Central memory CD8-positive, alpha-beta T cell (primary cell): ENCODE measurements at places on chromosomes 5 and 9.
A peak's percentile ranks its signal among the peaks of the same experiment; 100 is the strongest.

DNA sequence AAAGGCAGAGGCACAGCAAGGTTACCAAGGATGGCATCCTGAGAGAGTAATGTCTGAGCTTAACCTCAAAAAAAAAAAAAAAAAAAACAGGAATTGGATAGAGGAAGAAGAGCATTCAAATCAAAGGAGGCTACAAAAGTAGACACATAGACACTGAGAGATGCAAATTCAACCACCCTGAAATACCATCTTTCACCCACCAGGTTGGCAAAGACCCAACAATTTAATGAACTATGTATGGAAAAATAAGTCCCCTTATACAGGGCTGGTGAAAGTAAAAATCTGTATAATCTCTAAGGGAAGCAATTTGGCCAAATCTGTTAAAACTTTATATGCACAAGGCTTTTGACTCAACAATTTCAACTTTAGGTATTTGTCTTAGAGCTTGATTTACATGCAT is 4.9 kb downstream of the NADK2 start:
- H3K4me3 ChIP-seq, result no peak overlapping the region
- DNase-seq, result no peak
- H3K27ac ChIP-seq, result no peak overlapping the region

GRCh38 chr5:14109041-14109747 is 33.9 kb upstream of the TRIO start:
- H3K36me3 ChIP-seq, result peaks cover 5% of the 10 kb centered on the region
- H3K27ac ChIP-seq, result peak overlapping the region; percentile 9
- DNase-seq, result peak; percentile 15
- H3K27me3 ChIP-seq, result peaks cover 31% of the 10 kb centered on the region
- H3K4me3 ChIP-seq, result peak overlapping the region; percentile 15

DNA sequence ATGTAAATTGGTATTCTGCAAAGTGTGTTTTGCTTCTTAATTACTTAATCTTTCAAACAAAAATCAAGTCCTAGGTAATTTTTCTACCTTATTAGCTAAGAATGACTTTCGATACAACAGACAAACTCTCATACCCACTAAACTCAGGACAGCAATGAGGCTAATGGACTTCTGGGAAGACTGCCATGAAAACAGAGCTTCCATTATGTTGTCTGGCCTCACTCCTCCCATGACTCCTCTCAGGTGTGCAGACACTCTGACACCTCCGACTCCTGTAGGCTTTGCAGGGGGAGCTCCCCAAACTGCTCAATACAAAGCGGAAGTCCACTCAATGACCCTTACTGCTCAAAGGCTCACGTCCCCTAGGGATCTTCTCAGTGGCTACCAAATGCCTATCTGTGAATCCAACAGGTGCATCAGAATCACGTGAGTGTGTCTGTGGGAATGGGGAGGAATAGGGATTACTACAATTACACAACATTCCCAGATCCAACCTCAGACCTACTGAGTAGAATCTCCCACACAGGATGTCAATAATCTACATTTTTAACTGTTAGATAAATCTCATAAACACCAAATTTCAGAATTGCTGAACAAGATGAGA is 289.9 kb downstream of the RAB3C start:
- no peaks in the 10 kb centered on the region for H3K4me1 ChIP-seq
- no peak overlapping the region for H3K27ac ChIP-seq
- H3K27me3 ChIP-seq, result peaks cover 44% of the 10 kb centered on the region

DNA sequence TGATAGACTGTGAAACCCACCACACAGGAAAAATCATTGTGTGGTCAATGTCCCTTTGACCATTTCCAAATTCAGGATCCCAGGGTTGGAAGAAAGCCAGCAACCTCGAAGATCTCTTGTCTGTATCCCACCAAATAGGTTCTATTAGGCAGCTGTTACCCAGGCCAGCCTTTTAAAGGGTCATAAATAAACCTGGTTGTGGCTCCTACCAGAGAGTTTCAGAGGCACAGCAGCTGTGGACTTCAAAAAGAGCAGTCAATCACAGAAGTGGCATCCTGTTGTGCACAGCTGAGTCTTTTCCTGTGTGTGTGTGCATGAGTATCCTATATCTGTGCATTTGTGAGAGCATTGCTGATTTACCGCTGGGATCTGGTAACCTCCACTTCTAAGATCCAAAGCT is 23.7 kb upstream of the OR2S2 start:
- H3K27me3 ChIP-seq, result peaks cover 99% of the 10 kb centered on the region
- no peak for DNase-seq

DNA sequence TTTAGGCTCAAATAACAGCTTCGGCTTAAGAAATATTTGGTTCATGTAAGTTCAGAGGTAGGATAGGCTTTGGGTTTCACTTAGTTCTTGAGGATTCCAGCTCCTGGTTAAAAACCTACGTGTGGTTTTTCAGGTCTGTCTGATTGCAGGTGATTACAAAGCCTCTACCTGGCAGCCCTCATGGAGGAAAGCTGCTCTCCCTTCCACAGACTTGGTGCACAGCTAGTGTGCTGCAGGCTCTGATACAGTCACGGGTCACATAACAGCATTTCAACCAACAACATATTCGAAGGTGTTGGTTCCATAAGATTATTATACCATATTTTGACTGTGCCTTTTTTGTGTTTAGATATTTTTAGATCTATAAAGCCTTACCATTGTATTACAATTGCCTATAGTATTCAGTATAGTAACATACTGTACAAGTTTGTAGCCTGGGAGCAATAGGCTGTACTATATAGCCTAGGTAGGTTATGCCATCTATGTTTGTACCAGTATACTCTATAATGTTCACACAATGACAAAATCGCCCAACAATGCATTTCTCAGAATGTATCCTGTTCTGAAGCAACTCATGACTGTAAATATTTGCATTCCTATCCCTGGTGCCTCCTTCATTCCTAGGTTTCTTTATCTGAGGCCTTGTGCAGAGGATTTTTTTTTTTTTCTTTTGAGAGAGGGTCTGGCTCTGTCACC is 8.0 kb upstream of the DCP2 start:
- peaks cover 12% of the 10 kb centered on the region for H3K4me1 ChIP-seq
- no peak overlapping the region for H3K4me3 ChIP-seq
- H3K27me3 ChIP-seq, result no peaks in the 10 kb centered on the region
- peaks cover 2% of the 10 kb centered on the region for H3K36me3 ChIP-seq
- H3K27ac ChIP-seq, result no peak overlapping the region

GRCh38 chr5:176888865-176889165 is 10.3 kb downstream of the HK3 start:
- H3K36me3 ChIP-seq, result peaks cover under 1% of the 10 kb centered on the region
- H3K4me1 ChIP-seq, result peaks cover 8% of the 10 kb centered on the region
- no peak for DNase-seq
- peaks cover 32% of the 10 kb centered on the region for H3K27me3 ChIP-seq
- H3K4me3 ChIP-seq, result no peak overlapping the region

DNA sequence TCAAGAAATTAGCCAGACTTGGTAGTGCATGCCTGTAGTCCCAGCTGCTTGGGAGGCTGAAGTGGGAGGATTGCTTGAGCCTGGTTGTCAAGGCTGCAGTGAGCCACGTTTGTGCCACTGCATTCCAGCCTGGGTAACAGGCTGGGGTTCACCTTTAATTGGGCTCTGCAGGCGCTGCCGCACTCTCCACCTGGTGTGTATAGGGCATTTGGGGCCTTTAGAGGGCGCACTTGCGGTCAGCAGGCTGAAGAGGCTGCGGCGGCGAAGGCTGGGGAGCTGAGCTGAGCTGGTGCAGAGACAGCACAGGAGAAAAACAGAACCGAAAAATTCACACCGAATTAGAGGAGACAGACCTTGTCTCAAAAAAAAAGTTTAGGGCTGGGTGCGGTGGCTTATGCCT is 31.2 kb downstream of the CDK7 start:
- H3K4me1 ChIP-seq, result peaks cover 1% of the 10 kb centered on the region
- H3K27ac ChIP-seq, result no peak overlapping the region
- H3K4me3 ChIP-seq, result no peak overlapping the region
- DNase-seq, result no peak
- H3K36me3 ChIP-seq, result peaks cover 49% of the 10 kb centered on the region

DNA sequence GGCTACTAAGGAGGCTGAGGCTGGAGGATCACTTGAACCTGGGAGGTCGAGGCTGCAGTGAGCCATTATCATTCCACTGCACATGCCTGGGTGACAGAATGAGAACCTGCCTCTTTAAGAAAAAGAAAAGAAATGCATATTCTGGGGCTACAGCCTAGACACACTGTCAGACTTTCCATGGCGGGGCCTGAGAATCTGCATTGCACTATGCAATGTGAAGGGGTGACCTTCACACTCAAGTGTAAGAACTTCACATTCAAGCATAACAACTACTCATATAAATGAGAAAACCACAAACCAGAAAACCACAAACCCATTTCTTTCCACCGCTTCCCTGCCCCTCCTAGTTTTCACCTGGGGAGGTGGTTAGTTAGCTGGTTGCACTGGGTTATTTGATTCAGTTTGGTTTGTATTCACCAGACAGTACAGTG is 18.0 kb upstream of the FBP2 start:
- no peak for DNase-seq
- no peak overlapping the region for H3K4me3 ChIP-seq
- no peak overlapping the region for H3K27ac ChIP-seq
- peaks cover 60% of the 10 kb centered on the region for H3K27me3 ChIP-seq
- peaks cover 2% of the 10 kb centered on the region for H3K36me3 ChIP-seq

GRCh38 chr9:15468145-15468544 is 42.6 kb downstream of the PSIP1 start:
- H3K4me1 ChIP-seq, result peaks cover 4% of the 10 kb centered on the region
- H3K27ac ChIP-seq, result no peak overlapping the region
- DNase-seq, result no peak
- peaks cover 49% of the 10 kb centered on the region for H3K36me3 ChIP-seq
- no peaks in the 10 kb centered on the region for H3K27me3 ChIP-seq
- H3K4me3 ChIP-seq, result no peak overlapping the region

DNA sequence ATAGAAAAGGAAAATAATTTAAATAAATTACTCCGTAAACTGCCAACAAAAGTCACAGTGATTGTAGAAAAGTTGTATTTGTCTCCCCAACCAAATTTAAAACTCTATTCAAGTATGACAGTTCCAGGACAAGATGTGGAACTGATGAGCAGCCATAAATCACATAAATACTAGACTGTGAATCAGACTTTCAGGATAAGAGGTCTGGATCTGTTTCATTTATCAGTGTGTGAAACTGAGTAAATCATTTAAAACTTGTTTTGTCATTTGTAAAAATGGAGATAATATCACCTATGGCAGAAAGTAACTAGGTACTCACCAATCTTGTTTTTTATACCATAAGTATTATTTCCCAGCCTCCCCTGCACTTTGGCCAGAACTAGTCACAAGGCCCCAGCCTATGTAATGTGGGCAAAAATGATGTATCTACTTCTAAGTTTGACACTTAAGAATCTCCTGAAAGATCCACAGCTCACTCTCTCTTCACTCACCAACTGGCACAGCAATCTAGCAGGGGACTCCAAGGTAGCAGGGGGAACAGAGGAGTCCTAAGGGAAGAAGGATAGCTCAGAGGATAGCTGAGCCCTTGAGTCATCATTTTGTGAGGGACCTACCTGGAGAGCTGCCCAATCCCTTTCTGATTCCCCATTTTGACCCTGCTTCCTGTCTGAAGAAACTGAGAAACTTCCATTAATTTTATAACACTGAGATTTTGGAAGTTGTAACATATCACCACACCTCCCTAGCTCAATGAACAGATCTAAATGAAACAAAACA is 31.6 kb downstream of the TMEM161B start:
- no peak overlapping the region for H3K27ac ChIP-seq
- H3K4me1 ChIP-seq, result peaks cover 7% of the 10 kb centered on the region
- peaks cover 8% of the 10 kb centered on the region for H3K36me3 ChIP-seq
- no peak for DNase-seq
- H3K4me3 ChIP-seq, result no peak overlapping the region
- H3K27me3 ChIP-seq, result no peaks in the 10 kb centered on the region
